ENCODE measurements at places on chromosomes 16 and 17.
A peak's percentile ranks its signal among the peaks of the same experiment; 100 is the strongest.

GRCh38 chr16:66473654-66474519, 46.8 kb downstream of the BEAN1 start:
- peak; percentile 52 for DNase-seq

- no peak for DNase-seq
Observed at GRCh38 chr17:79508291-79508716, 102.5 kb downstream of the RBFOX3 start.

DNA sequence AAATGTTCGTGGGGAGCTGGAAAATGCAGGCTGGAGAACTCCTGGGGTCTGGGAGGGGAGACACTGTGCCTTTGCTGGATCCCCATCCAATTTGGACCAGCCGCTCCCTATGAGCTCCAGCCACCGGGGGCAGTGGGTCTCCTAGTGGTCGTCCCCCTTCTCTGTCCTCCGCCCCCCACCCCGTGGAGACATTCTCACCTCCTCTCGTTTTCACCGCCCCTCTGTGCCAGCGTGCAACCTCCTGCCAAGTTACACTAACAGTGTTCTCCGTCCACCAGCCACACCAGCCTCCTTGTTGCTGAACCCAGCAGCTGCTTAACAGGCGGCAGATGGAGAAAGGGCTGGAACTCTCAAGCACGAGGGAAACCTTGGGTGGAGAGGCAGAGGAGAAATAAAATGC, 67.4 kb upstream of the SOX9 start:
- DNase-seq, result no peak

DNA sequence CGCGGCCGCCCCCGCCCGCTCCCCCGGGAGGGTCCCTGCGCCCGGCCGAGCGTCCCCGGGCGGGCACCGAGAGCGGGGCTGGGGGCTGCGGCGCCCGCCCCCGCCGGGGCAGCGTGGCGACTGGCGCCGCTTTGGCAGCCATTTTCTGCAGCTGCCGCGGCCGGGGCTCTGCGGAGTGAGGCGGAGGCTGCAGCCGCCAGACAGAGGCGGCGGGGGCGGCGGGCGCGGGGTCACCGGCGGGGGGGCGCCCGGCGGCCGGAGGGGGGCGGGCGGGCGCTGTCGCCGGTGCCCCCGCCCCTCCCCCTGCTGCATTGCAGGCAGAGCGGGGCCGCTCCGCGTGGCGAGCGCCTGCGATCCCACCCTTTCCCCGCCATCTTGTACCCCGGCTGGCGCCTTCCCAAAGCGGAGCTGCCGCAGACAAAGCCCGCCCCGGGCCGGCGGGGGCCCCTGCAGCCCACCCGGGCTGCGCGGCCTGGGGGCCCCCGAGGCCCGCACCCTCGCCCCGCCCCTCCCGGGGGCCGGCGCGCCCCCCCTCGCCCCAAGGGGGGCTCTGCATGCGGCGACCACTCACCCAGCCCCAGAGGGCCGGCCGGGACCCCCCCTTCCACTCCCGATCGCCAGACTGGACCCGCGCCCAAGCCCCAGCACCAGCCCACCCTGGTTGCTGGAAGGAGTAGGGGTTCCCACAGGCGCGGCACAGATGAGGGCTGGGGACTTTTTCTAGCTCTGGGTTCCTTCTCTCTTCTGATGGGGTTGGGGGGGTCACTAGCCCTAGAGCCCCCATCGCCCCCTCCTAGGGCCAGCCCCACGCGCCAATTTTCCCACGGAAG, 16.6 kb upstream of the CBX8 start:
- no peak for DNase-seq

DNA sequence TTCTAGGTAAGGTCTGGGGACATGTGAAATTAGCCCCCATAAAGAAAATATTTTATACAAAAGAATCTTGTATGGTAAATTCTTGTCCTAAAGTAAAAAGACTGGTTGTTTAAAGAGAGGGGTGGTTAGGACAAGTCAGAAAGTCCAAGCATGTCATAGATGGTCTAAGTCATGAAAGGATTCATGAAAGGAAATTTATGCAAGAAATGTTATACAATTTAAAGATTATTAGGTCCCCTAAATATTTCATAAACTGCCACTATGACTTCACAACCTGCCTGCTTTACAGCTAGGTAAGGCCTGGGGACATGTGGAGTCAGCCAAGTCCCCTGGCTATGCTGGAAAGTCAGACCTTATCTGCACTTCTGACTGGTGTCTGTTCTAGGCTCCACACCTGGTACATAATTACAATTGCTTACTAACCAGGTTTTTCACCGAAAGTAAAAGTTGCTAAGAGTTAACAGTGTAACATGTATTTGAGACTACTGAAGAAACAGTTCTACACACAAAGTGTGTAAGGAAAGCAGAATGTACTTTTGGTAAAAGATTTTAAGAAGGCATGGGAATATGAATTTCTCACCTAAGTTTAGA, 17.0 kb downstream of the N4BP1 start:
- DNase-seq, result peak; percentile 35

GRCh38 chr17:69714669-69715068, 300.2 kb downstream of the MAP2K6 start:
- no peak for DNase-seq

- DNase-seq, result no peak
Observed at GRCh38 chr16:69935740-69936139, 15.4 kb upstream of the CLEC18A start.

- peak; percentile 90 for DNase-seq
Observed at GRCh38 chr16:15650019-15650697, at the start of gene NDE1. Gene NDE1, plus strand, starts transcription at chr16:15650245. Its CDS starts 14,534 bp downstream, at chr16:15664779.

- DNase-seq, result no peak
Observed at GRCh38 chr17:51052235-51052634, 68.4 kb downstream of the SPAG9 start.

GRCh38 chr16:50377001-50377400, 8.2 kb upstream of the BRD7 start:
- DNase-seq, result no peak

GRCh38 chr16:56848029-56848936, 16.7 kb upstream of the SLC12A3 start:
- DNase-seq, result peak; percentile 68

- no peak for DNase-seq
Observed at GRCh38 chr17:45172232-45172540, 10.5 kb downstream of the HEXIM2 start.

- DNase-seq, result peak; percentile 26
Observed at GRCh38 chr16:72999541-73000019, 48.3 kb downstream of the ZFHX3 start.

DNA sequence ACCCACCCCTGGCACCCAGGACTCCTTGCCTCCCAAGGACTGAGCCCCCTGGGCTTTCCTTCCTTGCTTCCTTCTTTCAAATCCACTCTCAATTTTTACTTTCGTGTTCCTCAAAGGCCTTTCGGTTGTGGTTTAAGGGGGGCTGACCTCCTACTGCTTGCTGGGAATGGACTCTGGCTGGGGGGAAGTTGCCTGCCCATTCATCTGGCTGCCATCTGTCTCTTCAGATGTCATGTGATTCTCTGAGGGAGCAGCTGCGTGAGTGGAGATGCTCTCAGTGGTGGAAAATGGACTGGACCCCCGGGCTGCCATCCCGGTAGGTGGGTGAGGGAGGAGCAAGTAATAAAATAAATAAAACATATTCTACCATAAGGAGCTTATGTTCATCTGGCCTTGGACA, 93.8 kb upstream of the RPRML start:
- DNase-seq, result no peak

GRCh38 chr17:38864636-38865398, 5.0 kb upstream of the LASP1 start:
- peak; percentile 62 for DNase-seq

DNA sequence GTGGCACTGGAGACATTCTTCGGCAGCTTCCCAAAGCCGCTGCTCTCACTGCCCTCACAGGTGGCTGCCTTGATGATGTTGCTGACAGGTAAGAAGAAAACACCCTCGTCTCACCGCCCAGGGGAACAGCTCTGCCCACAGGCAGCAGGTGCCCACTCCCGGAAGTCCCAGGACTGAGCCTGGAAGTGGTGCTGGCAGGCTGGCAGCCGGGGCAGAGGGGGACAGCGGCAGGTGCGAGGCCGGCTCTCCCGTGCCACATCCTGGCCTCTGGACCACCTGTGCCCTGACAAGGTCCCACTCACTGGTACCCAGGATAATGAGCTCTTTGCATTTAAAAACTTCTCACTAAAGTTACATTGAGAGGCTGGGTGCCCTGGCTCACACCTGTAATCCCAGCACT, 20.4 kb downstream of the CEP131 start:
- no peak for DNase-seq

DNA sequence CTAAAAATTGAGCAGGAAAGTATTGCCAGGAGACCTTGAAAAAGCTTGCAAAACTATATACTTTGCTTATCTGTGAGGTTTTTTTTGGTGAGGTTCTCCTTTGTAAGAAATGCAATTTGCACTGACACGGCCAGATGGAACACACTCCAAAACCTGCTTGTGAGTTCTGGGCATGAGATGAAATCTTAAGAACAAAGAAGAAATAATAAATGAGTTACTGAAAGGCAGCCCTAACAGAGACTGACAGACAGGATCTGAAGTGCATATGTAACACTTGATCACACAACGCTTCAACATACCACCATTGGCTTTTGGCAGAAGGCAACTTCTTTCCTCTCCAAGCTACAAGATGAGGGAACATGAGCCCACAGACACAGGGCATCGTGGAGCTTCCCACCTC, 82.6 kb downstream of the USP31 start:
- no peak for DNase-seq

DNA sequence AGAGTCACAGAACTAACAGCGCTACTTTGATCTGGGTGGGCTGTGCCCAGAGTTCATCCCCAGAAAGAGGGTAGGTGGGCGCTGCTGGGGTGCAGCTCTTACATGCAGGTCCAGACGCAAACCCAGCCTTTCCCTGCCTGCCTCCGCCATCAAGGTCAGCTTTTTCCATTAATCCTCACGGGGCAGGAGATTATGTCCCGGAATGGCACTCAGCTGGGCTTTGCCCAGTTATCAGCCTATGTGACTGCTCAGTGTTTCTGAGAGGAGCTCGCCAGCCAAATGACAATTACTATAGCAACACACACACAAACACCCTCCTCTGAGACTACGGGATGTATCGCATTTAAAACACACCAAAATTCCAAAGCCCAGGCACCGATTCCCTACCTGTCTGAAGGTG, 20.1 kb downstream of the GLYR1 start:
- DNase-seq, result no peak

- DNase-seq, result no peak
Observed at GRCh38 chr17:63190821-63191370, 224.9 kb downstream of the TANC2 start.

GRCh38 chr16:81610144-81610842, 165.7 kb downstream of the CMIP start:
- DNase-seq, result peak; percentile 52

- no peak for DNase-seq
Observed at GRCh38 chr17:46753776-46754175, 64.7 kb downstream of the WNT3 start.

- DNase-seq, result no peak
Observed at GRCh38 chr17:12730931-12731521, 58.3 kb upstream of the ARHGAP44 start.

GRCh38 chr16:914440-914839, 56.3 kb downstream of the LMF1 start:
- peak; percentile 21 for DNase-seq

GRCh38 chr16:57949013-57949412, 21.9 kb downstream of the CNGB1 start:
- DNase-seq, result no peak

GRCh38 chr16:27969574-27969973, 93.9 kb downstream of the GSG1L start:
- DNase-seq, result peak; percentile 26

DNA sequence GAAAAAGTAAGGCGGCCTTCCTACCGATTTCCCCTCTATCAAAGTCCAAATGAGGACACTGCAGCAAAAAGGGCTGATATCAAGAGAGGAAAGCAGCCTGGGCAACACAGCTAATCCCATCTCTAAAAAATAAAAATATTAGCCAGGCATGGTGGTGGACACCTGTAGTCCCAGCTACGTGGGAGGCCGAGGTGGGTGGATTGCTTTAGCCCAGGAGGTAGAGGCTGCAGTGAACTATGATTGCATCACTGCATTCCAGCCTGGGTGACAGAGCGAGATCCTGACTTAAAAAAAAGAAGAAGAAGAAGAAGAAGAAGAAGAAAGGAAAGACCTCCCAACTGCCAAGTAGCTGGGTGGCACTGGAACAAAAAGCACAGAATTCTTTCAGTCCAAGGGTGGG, 14.4 kb downstream of the CACNB1 start:
- no peak for DNase-seq

- peak; percentile 19 for DNase-seq
Observed at GRCh38 chr16:69859105-69859989, 91.8 kb upstream of the CLEC18A start.

DNA sequence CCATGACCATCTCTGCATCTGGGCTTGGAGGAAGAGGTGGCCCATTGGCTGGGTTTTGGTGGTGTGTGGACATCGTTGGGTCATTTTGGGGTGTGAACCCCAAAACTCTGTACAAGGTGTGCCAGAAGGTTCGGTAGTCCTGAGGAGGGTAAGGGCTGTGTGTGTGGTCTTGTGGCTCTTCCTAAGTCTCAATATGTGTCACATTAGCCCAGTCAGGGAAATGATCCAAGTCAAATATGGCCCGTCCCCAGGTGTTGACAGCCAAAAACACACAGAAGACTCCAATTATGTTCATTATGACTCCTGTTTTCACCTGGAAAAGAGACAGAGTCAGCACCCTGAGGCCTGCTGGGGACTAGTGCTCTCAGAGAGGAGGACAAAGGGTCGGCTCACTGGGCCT, 27.1 kb downstream of the SLC13A5 start:
- no peak for DNase-seq

GRCh38 chr16:80274576-80275191, 266.1 kb upstream of the DYNLRB2 start:
- peak; percentile 67 for DNase-seq

DNA sequence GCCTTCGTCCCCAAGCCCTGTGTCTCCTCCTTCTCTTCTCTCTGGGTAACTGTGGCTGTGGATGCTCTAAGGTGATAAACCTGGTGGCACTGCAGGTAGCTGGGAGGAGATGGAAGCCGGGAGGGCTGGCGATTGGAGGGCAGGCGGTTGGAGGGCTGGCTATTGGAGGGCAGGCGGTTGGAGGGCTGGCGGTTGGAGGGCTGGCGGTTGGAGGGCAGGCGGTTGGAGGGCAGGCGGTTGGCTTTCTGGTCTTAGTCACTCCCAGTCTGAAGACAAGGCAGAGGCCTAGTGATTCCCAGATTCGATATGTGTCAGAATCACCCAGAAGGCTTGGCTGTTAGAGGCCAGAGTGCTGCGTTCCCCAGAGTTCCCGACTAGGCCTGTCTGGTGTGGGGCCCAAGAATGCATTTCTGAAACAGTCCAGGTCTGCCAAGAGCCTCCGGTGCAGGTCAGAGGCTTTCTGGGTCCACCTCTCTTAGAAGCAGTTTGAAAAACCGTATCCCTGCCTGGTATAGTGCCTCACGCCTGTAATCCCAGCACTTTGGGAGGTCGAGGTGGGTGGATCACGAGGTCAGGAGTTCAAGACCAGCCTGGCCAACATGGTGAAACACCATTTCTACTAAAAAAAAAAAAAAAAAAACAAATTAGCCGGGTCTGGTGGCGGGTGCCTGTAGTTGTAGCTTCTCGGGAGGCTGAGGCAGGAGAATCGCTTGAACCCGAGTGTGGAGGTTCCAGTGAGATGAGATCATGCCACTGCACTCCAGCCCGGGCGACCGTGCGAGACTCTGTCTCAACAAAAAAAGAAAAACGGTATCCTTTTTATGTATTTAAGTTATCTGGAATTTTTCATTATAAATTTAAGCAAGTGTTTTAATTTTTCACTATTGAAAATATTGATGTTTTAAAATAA, 59.7 kb downstream of the WDR45B start:
- no peak for DNase-seq

GRCh38 chr17:82915757-82916027, 75.9 kb upstream of the ZNF750 start:
- no peak for DNase-seq

- DNase-seq, result no peak
Observed at GRCh38 chr17:1574697-1575471, 12.3 kb upstream of the PITPNA start.
